ENCODE measurements at places on chromosomes 12 and 14.

DNA sequence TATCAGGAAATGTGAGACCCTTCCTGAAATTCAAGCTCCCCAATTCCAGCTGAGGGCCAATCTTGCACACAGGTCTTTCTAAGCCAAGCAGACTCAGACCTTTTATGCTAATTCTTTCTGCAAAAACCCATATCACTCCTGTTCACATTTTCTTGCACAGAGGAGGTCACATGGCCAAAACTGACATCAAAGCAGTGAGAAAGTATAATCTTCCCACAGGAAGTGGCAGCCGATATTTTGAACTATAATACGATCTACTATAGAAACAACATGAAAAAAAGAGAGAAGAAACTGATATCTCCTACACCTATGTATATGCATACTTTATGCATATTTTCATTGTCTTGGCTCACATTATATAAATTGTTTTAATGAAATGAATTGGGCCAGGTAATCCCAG lies 132.9 kb upstream of the SSTR1 start:
- DNase-seq: no peak

GRCh38 chr12:89983622-89984021 lies 275.0 kb upstream of the ATP2B1 start:
- no peak for DNase-seq

- peak; percentile 40 for DNase-seq
Measured at GRCh38 chr14:77314539-77315457, 5.9 kb downstream of the POMT2 start.

DNA sequence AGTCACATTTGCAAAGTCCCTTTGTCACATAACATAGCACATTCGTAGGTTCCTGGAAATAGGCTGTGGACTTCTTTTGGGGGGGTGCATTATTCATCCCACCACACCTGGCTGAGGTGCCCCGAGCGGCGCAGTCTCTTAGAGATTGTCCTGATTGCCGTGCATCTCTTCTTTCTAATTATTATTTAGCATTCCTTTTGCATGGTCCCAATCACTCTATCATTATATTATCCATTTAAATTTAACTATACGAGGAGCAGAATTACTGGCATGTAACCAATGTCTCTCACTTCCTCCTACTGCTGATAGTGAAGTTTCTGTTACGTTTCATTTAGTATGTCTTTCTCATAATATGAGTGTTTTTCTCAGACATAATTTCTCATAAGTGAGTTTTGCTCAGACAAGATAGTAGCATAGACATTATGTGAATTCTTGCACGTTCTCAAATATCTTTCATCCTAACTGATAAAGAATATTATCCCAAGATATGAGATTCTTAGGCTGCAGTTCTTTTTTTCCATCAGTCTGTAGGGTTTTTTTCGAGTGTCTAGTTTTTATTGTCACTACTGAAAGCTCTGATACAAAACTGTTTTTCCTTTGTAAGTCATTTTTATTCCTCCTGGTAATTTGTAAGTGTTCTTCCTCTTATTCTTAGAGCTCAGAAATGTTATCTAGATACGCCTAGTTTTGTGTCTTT lies 444.3 kb downstream of the NELL2 start:
- no peak for DNase-seq

GRCh38 chr12:121927813-121928212 lies 9.4 kb downstream of the CFAP251 start:
- DNase-seq: no peak

DNA sequence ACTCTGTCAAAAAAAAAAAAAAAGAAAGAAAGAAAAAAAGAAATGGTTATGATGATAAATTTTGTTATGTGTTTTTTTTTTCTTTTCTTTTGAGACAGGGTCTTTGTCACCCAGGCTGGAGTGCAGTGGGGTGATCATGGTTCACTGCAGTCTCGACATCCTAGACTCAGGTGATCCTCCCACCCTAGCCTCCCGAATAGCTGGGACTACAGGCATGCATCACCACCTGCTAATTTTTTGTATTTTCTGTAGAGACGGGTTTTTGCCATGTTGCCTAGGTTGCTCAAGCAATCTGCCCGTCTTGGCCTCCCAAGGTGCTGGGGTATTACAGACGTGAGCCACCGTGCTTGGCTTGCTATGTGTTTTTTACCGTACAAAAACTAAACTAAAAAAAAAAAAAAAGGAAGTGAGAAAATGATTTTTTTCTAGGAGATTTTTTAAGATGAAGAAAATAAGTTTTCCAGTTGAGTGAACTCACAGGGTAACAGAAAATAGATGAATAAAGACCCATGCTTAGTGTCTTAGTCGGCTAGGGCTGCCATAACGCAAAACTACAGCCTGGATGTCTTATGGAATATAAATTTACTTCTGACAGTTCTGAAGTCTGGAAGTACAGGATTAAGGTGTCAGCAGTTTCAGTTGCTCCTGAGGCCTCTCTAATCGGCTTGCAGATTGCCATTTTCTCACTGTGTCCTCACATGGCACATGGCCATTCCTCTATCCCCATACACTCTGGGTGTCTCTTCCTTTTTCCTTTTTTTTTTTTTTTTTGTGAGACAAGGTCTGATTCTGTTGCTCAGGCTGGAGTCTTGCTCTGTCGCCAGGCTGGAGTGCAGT lies 13.2 kb upstream of the APOF start:
- peak; percentile 87 for DNase-seq

GRCh38 chr14:101442451-101442850 lies 118.8 kb upstream of the DIO3 start:
- no peak for DNase-seq

DNA sequence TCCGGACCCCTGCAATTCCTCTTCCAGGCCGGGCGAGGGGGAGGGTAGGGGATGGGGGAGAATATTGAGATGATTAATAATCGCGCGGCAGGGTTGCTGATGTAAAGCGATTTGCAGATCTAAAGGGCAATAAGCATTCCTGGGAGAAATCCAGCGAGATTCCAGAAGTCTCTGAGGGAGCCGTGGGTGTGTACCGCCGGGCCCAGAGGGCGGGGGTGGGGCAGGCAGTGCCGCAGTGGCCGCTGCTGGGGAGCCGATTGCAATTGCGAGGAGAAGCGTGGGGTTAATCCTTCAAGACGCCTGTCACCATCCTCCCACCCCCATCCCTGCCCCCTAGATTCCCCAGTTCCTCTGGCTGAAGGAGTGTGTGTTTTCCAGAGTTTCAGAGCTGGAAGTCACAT lies 16.4 kb downstream of the FOS start:
- DNase-seq: peak; percentile 75

DNA sequence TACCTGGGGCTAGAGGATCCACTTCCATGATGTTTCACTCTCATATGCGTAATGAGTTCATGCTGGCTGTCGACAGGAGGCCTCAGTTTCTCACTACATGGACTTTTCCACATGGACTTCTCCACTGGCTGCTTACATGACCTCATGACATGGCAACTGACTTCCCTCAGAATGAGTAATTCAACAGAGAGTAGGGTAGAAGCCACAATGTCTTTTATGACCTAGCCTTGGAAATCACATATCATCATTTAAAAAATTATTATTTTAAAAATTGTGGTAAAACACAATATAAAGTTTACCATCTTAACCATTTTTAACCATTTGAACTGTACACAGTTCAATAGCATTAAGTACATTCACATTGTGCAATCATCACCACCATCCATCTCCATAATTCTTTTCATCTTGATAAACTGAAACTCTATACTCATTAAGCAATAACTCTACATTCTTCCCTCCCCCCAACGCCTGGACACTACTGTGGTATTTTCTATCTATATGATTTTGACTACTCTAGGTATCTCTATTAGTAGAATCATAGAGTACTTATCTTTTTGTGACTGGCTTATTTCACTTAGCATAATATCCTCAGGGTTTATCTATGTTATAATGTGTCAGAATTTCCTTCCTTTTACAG lies 144.5 kb downstream of the TGFB3 start:
- DNase-seq: no peak

GRCh38 chr12:3277306-3277943 lies 200.2 kb downstream of the TSPAN9 start:
- DNase-seq: no peak

- DNase-seq: no peak
Measured at GRCh38 chr14:72550513-72550912, 343.4 kb downstream of the DPF3 start.
